ENCODE measurements at places on chromosomes 5 and 9.

DNA sequence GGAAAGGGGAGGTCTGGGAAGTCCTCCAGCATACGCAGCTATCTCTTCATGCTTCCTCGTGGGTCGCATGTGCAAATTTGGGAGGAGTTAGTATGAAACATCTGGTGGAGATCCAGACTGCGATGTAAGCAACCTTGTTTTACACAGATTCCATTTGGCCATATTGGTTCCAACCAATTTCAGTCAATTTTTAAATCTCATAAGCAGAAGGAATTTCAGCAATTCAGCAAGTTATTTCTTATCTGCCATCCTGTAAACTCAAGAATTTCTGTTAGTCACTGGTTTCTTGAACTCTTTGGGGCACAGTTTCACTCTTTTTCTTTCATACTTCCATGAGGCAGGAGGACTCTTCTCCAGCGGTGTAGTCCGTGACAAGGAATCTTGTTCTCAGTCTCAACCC, 130.4 kb upstream of the CLINT1 start:
- no peak for DNase-seq

DNA sequence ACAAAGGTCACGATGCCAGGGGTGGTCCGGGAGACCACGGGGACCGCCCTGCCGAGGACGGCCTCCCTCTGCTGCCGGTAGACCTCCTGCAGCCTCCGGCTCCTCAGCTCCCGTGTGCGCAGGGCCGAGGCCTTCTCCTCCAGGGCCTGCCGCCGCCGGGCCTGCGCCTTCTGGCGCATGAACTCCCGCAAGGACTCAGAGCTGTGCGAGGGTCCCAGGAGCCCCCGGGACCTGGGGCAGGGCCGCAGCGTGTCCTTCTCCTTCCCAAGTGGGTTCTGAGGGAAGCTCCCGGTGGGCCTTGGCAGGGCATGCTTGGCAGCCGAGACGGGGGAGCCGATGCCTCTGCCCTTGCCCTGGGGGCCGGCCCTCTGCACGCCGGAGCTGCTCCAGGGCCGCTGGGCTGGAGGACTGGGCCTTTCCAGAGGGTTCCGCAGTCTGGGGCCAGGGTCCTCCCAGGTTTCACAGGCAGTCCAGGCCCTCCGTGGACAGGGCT, 13.3 kb downstream of the CCDC187 start:
- DNase-seq: no peak

DNA sequence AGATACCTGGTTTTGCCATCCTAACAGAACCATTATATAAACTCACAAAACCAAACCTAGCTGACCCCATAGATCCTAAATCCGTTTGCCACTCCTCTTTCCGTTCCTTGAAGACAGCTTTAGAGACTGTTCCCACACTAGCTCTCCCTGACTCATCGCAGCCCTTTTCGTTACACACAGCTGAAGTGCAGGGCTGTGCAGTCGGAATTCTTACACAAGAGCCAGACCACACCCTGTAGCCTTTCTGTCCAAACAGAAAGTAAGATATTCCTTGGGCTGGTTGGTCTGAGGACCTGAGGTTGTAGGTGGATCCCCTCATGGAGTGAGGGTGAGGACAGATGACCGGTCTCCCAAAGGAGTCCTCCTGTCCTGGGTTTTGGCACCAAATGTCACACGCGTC, 56.7 kb upstream of the NAA35 start:
- no peak for DNase-seq

DNA sequence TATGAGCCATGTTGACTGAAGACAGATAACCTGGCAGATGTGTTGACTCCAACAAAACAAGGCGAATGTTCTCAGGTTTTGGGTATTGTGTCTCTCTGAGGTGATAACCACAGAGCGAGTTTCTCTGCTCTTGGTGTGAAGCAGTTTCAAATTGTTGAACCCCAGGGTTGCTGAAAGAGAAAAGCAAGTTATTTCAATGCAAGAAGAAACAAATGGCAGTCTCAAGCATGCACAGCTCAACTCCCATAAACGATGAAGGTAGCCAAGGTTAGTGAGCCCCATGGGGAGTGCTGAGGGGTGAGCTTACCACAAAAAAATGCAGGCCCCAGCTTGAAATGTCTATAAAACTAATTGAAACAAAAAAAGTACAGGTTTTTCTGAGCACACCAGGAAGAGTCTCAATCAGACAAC, 220.8 kb upstream of the DAPK1 start:
- DNase-seq: no peak

GRCh38 chr9:96177005-96177718, 124.8 kb downstream of the HSD17B3 start:
- peak; percentile 26 for DNase-seq

GRCh38 chr5:177310757-177311391, 824 bp downstream of the MXD3 start:
- DNase-seq: peak; percentile 32

DNA sequence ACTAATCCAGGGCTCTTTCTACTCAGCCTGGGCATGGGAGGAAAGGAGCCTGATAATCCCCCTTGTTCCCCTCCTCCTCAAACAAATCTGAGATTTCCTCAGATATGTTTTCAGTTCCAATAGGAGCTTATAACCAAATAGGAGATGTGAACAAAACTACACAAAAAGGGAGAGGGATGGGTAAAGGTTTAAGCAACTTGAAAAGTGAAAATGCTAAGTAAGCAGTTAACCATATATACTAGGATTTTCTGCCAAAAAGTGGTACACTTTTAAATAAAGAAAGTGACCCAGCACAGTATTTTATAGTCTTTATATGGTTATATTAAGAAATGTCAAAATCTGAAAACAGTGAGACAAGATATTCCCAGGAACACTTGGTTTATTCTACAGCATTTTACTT, 275.7 kb downstream of the BNC2 start:
- DNase-seq: no peak

GRCh38 chr5:97986069-97986468, 787.4 kb upstream of the RGMB start:
- no peak for DNase-seq

- DNase-seq: no peak
Measured at GRCh38 chr5:115402822-115403577, 106.5 kb upstream of the CCDC112 start.

DNA sequence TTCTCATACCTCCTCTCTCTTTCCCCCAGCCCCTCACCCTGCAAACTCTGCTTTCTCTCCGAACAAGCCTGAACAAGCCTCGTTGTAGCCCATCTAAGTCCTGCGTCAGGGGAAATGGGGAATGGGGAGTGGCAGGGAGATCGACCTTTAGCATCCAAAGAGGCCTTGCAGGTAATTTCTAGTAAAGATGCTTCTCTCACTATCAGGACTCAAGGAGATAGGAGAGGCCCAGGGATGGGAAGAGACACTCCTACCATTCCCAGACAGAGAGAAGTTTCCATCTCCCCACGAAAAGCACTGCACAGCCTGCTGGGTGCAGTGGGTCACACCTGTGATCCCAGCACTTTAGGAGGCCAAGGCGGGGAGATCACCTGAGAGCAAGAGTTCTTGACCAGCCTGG, 44.4 kb upstream of the CTNNA1 start:
- no peak for DNase-seq

- DNase-seq: no peak
Measured at GRCh38 chr5:74079971-74080556, 454.1 kb downstream of the ARHGEF28 start.

DNA sequence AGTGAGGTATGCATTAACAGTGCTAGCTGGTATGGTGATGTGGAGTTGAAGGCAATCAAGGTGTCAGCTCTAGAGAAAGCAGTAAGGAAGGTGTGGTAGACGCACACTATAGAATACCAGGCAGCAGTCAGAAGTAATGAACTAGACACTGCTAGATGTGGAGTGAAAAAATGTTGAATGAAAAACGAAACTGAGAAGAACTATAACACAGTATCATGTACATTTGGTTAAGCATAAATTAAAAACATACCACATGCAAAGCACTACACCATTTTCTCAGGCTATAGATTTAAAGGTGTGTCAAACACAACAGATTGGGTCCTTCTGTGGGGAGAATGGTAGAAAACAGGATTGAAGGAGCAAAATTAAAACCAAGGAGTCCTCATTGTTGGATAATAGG, 15.4 kb downstream of the ZNF622 start:
- no peak for DNase-seq

GRCh38 chr5:179906795-179907555, 722 bp downstream of the TBC1D9B start:
- DNase-seq: no peak

DNA sequence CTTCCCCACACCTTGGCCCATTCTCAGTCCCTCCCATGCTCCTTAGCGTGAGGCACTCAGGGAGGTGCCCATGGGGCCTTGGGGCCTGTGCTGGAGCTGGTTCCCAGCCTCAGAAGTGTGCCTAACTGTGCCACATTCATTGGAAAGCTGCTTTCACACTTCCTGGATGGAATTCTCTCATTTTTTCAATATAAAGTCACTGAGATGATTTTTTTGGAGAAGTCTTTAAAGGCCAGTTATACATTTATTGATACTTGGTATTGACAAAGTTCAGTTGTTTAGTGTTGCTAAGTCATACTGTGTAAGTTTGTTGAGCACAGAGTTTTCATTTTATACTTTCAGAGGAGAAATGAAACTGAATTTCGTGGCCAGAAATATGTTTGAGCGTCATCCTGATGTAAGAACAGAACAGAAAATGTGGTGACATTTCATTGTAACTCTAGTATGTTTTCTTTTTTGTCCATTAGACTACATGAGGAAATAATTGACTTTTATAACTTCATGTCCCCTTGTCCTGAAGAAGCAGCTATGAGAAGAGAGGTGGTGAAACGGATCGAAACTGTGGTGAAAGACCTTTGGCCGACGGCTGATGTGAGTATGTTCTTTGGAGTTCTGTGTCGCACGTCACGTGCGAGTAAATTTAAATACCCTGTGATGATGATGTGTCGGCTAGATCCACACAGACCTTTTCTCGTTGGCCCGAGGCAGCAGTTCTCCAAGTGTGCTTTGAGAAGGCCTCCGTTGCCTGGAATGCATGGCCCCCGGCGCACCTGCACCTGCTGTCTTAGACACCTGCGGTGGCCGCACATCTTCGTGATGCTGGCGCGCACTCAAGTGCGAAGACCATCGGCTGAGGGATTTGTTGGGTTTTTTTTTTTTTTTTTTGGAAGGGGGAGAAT, 24.1 kb downstream of the TENT4A start:
- DNase-seq: no peak

DNA sequence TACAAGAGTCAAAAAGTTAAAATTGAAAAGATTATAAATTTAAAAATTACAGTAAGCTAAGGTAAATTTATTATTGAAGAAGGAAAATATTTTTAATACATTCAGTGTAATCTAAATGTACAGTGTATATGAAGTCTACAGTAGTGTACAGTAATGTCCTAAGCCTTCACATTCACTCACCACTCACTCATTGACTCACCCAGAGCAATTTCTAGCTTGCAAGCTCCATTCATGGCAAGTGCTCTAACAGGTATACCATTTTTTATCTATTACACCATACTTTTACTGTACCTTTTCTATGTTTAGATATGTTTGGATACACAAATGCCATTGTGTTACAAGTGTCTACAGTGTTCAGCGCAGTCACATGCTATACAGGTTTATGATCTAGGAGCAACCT, 389.7 kb downstream of the RASEF start:
- DNase-seq: no peak

GRCh38 chr5:76641514-76642120, 18.4 kb upstream of the F2RL2 start:
- no peak for DNase-seq

GRCh38 chr5:669111-669841, 23.9 kb downstream of the TPPP start:
- DNase-seq: no peak

GRCh38 chr5:145699846-145700245, 135.3 kb downstream of the PRELID2 start:
- DNase-seq: no peak

DNA sequence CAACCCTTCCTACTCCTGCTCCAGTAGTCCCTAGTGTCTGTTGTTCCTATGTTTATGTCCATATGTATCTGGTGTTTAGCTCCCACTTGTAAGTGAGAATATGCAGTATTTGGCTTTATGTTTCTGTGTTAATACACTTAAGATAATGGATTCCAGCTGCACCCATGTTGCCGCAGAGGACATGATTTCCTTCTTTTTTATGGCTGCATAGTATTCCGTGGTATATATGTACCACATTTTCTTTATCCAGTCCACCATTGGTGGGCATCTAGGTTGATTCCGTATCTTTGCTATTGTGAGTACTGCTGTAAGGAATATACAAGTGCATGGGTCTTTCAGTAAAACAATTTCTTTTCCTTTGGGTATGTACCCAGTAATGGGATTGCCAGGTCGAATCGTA, 5.2 kb upstream of the ARRDC3 start:
- DNase-seq: no peak

GRCh38 chr5:155258161-155258560, 244.6 kb downstream of the KIF4B start:
- no peak for DNase-seq

GRCh38 chr5:1545126-1545804, 21.5 kb upstream of the LPCAT1 start:
- no peak for DNase-seq

- no peak for DNase-seq
Measured at GRCh38 chr5:149730620-149731331, 666 bp downstream of the PPARGC1B start.

DNA sequence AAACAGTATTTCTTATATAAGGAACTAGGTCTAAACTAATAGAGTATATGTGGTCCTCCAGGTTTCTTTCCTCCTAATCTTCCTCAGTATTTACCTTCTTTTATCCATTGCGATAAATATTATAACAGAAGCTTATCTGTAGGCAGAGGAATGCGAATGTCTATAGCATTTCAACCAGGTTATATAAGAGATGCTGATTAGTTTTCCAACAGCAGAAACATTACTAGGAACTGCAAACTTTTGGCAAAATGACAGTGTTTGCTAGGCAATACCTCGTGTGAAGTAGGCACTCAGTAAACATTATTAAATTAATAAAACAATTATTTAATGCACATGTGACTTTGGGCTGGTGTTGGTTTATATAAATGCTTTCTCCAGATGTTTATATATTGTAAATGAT, 206.5 kb downstream of the GABRB2 start:
- DNase-seq: no peak

DNA sequence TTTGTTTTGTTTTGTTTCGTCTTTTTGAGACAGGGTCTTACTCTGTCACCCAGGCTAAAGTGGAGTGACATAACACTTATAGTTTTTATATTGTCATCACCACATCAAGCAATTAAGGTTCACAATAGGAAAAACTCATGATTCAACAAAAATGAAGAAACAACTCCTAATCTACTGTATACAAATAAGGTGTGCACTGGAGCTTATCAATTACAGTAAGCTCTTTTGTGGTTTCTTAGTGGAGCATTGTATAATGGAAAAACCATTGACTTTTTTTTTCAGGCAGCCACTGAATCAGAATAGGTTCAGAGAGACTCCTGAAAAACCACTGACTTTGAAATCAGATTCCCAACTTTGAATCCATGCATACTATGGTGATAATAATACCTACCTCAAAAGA, 10.8 kb upstream of the PLIN2 start:
- no peak for DNase-seq
